ENCODE measurements at places on chromosomes 12 and 14.

GRCh38 chr14:71403656-71404055, 496.4 kb downstream of the PCNX1 start:
- peak; percentile 14 for DNase-seq

DNA sequence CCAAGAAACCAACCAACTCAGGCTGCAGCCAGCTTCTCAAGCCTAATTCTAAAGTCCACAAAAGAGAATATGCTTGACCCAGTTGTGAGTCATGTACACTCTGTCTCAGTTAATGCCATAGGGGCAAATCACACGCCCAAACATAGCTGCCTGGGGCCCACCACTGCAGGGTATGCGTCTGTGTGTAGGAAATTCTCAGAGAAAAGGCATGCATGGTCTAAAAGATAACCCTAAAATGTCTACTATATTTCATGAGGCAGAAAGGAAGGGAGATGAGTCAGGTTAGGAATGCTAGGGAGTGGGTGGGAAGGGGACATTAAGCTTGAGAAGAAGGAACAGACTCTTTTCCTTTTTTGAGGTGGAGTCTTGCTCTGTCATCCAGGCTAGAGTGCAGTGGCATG, 22.3 kb upstream of the SPTLC2 start:
- DNase-seq, result no peak

DNA sequence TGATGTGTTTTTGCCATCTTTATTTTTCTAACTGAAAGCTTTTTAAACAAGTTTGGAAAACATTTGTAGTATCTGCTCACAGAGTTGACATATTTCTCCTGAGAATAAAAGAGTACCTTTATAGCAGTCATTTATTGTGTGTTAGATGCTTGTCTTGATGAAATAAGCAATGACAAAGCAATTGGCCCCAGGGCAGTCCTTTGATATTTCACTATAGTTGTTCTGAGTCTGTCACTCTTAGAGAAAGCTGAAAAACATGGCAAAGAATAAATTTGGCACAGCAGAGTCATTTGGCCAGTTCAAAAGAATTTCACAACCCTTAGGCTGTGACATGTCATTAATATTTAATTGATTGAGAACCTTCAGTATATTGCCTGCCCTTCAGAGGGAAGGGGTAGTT, 166.2 kb downstream of the PTPRO start:
- no peak for DNase-seq

GRCh38 chr12:12376646-12377448, 20.0 kb downstream of the BORCS5 start:
- no peak for DNase-seq

DNA sequence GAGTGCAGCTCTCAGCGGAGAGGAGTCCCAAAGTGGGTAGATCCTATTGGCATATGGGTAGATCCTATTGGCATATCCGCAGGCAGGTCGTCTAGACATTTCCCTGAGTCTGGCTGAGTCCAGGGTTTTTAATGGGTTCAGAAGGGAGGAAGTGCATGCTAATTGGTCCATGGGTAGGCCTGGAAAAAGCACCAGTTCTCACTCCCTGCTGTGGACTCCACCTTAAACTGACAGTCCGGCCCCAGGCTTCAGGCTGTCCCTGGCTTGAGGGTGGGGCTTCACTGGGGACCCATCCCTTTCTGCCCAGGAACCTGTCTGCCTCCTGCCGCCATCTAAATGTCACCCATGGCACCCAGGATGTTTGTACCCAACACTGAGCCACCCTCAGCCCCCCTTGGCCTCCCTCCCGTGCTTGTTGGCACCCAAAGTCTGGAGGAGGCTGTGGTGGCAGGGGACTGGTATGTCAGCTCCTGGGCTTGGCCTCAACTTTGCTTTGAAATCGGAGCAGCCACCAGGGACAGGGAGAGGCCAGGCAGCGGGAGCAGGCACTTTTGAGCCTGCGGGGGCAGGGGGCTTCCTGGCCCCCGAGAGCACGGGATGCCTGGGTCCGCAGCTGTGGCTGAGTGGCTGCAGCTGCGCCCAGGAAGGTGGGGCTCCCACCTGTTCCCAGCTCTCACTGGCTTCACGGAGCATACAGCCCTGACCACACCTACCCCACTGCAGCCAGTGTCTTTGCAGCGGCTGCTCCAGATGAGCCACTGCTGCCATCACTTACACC, 29.6 kb upstream of the YAF2 start:
- DNase-seq, result no peak

DNA sequence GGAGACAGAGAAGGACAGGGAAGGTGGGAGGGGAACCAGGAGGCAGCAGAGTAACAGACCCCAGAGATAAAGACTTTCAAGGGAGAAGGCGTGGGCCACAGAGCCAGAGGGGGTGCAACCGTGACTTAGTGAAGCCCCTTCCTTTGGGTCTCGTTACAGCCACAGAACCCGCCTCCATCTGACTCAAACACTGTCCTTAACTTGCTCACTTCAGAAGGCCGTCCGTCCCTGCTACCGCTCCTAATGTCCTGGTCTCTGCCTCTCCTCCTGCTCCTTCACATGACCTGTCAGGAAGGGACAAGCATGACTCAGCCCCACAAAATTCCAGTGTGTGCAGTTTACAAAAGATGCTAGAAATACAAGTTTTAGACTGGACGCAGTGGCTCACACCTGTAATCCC, 18.0 kb downstream of the RIMBP2 start:
- no peak for DNase-seq

GRCh38 chr14:20692116-20692751, 3.7 kb downstream of the ANG start:
- no peak for DNase-seq

GRCh38 chr14:106845286-106846087, 1319.1 kb downstream of the TMEM121 start:
- DNase-seq, result peak; percentile 65

GRCh38 chr14:54702014-54702491, 135.1 kb downstream of the SAMD4A start:
- DNase-seq, result no peak

DNA sequence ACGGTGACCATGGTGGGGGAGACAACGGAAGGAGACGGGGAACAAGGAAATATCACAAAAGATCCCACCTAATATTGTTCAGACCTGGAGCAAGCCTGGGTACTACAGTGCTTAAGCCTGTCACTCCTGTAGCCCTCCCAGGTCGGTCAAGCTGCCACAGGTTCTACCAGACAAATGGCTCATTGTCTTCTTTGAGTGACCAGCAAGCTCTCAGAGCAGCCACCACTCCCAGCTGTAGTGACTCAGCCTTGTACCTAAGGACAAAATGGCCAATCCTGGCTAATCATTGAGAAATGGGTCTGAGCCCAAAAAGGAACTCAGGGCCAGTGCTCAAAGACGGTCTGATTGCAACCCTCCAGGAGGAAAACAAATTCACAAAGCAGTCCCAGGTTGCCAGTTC, 238.4 kb upstream of the NOS1 start:
- DNase-seq, result no peak

DNA sequence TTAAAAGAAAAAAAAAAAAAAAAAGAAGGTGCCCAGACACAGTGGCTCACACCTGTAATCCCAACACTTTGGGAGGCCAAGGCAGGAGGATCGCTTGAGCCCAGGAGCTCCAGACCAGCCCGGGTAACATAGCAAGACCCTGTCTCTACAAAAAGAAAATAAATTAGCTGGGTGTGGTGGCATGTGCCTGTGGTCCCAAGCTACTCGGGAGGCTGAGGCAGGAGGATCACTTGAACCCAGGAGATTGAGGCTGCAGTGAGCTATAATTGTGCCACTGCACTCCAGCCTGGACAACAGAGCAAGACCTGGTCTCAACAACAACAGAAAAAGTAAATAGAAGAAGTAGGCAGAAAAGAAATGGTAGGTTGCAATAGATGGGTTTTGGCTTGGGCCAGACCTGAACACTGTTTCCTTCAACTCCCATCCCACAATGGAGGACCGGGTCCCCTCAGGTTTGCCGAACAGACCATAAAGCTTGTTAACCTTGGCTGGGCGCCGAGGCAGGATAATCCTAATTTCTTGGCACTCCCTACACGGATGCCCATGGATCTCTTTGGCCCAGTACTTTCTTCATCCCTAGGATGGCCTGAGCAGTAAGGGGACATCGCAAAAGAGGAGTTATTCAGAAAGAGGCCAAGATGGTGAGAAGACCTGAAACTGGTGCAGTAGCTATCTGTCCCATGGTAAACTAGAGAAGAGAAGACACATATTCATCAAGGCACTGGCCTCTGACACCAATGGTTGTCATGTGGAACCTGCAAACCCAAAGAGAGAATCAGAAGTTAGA, 165.5 kb upstream of the CCND2 start:
- DNase-seq, result no peak

DNA sequence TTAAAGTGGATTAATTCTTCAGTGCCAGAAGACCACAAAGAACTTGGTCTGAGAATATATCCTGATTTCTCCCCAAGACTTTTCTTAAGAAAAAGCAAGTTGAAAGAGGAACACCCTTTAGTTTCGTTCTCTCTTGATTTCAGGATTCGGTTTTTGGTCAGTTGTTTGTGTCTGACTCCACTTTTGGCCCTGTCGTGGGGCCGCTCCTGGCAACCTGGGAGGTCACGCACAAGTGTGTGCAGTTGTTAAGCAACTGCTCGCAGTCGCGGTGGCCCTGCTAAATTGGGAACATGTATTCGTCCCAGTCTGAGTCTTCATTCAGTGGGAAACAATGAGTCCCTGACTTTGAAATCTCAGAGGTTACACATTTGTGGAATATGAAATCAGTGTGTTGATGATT, 68.7 kb downstream of the RGS6 start:
- no peak for DNase-seq

DNA sequence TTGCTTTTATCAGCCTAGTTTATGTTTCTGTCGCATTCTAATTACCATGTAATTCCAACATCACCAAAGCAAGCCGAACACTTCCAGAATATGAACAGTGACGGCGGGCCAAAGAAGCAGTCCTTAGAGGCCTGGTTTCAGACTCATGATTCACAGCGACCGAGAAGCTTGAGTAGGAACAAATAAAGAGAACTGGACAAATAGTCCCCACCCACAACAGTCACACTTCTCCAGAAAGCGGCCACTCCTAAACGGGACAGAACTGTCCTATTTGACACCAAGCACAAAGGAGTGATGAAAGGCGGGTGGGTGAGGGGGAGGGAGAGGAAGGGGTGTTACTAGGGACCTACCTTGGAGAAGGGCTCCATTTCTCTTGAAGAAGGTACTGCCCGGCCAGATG, 136.4 kb downstream of the FOXN3 start:
- DNase-seq, result no peak

DNA sequence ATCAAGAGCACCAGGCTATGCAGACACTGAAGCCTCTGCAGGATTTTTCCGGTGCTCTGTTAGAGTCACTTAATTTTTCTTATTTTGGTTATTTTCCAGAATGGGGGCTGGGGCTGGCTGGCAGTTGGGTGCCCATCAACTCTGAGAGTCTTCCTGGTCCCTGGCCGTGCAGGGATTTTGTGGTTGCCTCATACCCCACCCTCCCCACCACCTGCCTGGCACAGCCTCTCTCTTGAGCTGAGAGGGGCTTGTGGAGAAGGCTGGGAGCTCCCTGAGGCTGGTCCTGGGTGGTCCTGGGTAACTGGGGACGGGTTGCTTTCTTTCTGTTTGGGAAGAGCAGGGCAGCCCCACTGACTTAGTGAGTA, 23.3 kb downstream of the LRTM2 start:
- no peak for DNase-seq

DNA sequence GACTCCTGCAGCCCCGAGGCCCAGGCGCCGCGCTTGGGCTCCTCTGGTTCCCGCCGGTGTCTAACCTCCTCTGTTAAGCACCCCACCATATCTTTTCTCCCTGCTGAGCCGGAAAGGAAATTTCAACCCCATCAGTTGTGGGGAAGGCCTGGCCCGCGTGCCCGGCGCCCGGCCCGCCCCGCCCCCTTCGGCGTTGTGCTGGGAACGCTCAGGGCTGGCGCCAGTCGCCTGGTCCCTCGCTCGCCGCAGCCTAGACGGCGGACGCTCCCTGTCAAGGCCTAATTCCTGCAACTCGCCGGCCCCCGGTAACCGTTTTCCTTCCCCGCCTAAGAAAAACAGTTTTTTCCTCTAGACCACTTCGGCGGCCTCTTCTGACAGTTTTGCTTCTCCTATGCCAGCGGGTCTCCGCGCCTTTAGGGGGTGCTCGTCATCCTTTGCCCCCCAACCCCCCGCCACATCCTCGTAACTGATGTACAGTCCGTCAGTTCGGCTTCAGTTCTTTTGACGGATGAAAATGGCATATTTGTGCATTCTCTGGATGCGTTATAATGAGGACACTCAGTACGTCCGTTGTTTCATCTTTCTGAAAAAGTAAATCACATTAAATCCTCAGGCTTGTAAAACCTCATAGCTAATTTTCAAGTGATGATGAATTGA, 506 bp upstream of the NAP1L1 start:
- no peak for DNase-seq

- no peak for DNase-seq
Measured at GRCh38 chr12:83388551-83388950, 701.8 kb downstream of the TMTC2 start.

- DNase-seq, result no peak
Measured at GRCh38 chr12:100699209-100699608, 95.4 kb upstream of the ANO4 start.

DNA sequence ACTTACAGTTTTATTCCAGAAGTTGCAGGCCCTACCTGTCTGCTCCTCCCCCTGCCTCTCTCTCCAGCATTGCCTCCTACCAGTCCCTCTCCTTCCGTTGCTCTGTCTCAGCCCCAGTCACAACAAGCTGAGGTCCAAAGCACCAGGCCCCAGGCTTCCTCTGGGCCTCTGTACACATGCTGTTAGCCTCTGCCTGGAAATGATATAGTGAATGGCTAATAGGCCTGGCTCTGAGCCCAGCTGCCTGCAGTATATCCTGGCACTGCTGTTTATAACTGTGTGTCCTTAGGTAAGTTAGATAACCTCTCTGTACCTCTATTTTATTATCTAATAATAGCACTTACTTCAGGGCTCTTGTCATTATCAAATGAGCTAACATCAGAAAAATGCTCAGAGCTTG, 114.9 kb upstream of the PWP1 start:
- DNase-seq, result no peak

DNA sequence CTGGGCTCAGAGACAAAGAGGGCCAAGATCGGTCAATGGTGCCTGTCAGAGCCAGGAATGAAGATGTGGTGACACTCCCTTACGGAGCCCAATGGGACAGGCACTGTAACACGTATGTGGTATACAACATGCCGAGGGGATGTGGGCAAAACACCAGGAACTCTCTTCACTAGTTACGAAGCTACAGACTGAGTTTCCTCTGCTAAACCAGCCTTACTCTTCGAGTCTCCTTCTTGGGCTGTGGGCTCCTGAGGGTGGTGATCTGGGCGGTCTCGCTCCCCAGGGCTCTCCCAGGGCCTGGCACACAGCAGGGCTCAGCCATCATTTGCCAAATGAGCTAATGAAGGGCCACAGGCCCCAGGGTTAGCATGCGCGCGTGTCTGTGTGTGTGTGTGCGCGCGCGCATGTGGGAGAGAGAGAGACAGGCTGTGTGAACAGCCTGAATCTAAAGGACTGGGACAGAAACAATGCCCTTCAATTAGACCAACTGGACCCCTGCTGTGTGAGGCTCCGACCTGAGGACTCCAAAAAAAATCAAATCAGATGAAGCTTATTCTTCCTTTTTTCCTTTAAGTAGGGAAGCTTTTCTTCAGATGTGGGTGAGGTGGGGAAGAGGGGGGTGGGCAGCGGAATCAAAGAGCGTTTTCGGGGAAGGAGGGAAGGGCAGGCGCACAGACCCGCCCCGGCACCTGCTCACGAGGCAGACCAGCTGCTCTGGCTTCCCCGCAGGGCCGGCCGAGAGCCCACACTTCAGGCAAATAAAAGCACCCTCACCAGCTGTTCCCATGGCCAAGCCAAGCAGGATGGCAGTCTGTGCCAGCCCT, 42.5 kb downstream of the CCDC88C start:
- DNase-seq, result no peak

Measured in stimulated activated CD4-positive, alpha-beta T cell treated with anti-CD3 and anti-CD28 coated beads, Interleukin-1b, Interleukin-23, amount 100 ng/mL, for 48 hours (primary cell).